ENCODE measurements at places on chromosomes 2 and 18.

GRCh38 chr2:177753682-177754491 is 318.7 kb downstream of the PDE11A start:
- DNase-seq, result no peak

DNA sequence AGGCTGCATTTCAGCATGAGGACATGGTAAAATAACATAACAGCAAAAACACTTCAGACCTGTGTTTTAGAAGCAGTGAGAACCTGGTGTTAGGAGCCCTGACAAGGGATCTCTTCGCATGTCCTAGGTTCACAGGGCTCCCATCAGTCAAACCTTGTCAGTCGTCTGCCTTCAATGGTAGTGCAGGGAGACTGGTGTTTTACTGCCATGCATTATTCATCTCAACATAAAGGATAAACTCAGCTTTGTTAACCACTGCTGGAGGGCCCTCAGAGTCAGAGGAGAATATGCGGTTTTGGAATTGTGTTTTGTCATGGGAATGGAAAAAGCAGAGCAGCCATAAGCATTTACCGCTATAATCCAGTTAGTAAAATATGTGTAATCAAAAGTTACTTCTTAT is 275.9 kb upstream of the GCFC2 start:
- no peak for DNase-seq

- DNase-seq, result no peak
Observed at GRCh38 chr2:169349535-169349934, 12.8 kb downstream of the LRP2 start.

- no peak for DNase-seq
Observed at GRCh38 chr2:134897932-134898331, 20.7 kb upstream of the CCNT2 start.

DNA sequence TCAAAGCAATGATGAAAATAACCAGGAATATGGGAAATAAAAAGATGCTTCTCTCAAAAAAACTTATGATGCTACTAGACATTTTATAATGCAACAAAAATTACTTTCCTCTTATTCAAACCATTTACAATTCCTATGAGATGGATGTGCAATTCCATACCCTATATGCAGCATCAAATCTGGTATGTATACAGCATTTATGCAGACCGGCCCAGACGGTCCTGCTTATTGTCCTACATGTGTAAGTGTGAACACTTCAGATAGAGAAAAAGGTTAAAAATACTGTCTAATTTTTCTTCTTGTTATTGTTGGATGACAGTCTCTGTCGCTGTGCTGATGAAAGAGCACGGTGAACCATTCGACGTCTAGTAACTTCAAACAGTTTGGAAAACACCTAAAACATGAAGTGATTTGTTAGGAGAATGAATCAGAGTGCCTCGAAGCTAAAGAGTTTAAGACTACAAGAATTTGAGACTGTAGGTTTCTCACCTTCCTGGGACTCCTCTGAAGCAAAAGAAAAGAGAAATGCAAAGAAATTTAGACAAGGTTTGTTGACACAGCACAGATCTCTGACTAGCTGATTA is 80.8 kb downstream of the ATL2 start:
- no peak for DNase-seq

GRCh38 chr2:224596289-224596688 is 11.1 kb upstream of the CUL3 start:
- no peak for DNase-seq

DNA sequence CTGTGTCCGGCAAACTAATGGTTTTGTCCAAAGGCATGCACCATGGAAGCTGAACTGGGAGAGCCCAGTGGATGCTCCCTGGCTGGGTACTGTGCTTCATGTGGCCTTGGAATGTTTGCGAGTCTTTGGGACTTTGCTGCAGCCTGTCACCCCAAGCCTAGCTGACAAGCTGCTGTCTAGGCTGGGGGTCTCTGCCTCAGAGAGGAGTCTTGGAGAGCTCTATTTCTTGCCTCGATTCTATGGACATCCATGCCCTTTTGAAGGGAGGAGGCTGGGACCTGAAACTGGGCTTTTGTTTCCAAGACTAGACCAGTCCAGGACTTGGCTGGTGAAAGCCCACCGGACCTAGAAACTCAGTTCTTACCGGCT is 1.7 kb downstream of the MARS2 start:
- no peak for DNase-seq
